ENCODE measurements at places on chromosomes 6 and 20.

GRCh38 chr20:60144974-60145527, 186.8 kb downstream of the CDH26 start:
- DNase-seq = no peak

DNA sequence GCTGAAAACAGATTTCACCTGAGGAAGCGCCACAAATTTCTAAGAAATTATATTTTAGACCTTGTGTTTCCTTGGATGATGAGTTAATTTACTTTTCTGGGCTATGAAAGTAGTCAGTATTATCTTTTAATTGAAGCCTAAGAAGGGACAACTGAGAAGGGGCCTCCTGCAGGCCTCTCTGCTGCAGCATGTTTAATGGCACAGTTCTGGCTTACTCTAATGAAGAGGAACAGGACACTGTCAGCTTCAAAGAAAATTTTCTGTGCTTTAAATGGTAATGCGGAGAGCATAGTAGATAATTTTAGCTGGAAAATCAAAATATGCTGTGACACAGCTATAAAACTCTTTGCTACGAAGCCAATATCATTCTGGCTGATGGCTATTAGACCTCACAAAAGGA, 167.4 kb downstream of the HDGFL1 start:
- DNase-seq = no peak

DNA sequence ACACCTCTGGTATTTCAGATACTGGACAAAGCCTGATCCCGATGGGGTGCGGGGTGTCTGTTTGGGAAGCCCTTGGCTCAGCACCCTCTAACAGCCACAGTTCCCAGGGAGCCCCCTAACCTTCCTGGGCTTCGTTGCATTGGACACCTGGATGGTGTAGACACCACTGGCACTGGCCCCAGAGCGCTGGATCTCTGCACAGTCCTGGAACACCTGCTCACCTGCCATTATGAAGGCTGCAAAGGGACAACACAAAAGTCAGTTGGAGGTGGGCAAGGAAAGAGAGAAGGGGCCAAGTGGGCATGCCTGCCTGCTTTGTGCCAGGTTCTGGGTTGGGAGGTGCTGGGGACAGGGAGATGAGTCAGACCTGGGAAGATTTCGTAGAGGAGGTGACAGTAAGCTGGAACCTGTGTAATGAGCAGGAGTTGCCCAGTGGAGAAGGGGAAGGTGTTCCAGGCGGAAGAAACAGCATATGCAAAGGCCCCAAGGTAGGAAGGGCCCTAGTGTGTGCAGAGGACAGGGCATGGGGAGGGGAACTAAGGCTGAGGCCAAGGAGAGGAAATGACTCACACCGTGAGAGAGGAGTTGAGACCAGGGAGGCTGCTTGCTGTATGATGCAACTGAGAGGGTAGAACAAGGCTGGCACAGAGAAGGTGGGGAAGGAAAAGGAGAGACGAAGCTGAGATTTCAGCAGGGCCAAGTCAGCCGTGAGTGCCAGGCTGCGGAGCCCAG, 34.9 kb downstream of the ANGPT4 start:
- no peak for DNase-seq

DNA sequence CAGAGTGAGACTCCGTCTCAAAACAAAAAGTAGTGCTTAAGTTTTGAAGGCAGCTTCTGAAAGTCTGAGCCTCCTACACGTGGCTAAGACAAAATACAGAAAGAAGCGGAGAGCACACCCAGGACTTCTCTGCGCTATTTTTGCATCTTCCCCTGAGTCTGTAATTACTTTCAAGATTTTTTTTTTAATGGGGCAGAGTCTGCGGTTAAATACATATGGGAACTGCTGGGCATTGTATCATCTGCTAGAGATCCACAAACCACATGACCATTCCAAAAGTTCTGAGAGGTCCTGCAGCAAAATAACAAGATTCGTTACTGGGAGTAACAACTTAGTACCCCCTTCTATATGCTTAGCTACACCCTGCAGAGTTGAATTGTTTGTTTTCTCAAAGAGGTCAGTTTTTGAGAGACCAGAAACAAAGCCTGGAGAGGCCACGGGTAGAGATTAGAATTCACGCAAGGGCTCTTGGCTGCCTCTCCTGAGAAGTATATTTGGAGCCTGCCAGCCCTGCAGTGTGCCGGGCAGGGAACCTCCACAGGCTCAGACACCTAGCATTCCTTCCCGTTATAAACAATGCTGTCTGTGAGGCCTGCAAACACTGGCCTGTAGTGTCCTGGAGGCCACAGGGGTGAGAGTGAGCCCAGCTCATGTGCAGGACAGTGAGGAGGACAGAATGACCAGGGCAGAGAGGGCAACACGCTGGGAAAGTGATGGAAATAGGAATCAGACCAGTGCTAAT, 48.2 kb upstream of the FAM50B start:
- no peak for DNase-seq

DNA sequence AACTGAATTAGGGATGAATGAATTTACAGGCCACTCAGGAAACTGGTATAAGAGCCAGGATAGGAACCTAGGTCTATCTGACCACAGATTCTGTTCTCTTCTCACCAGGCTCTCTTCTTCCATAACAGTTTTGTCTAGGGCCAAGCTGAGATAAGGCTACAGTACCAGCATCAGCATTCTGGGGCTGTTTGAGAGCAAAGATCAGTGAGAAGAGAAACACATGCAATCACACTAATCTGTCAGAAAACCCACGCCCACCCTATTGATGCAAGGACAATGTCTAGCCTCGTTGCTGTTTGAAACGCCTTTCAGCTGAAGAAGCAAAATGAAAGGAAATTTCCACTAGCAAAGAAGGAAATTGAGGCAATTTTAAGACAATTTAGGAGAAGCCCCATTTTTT, 137.7 kb downstream of the LCA5 start:
- no peak for DNase-seq

- DNase-seq = peak; percentile 100
Observed at GRCh38 chr6:41072836-41073202, at the start of gene NFYA. TSS of gene NFYA (plus strand) at chr6:41072974. CDS start at chr6:41079090, 6,116 bp downstream.

- DNase-seq = no peak
Observed at GRCh38 chr20:53284696-53285095, 308.9 kb downstream of the ZNF217 start.

GRCh38 chr20:1618479-1618878, 1.3 kb downstream of the SIRPB1 start:
- DNase-seq = no peak

- no peak for DNase-seq
Observed at GRCh38 chr6:119148098-119148824, 69.8 kb upstream of the FAM184A start.

DNA sequence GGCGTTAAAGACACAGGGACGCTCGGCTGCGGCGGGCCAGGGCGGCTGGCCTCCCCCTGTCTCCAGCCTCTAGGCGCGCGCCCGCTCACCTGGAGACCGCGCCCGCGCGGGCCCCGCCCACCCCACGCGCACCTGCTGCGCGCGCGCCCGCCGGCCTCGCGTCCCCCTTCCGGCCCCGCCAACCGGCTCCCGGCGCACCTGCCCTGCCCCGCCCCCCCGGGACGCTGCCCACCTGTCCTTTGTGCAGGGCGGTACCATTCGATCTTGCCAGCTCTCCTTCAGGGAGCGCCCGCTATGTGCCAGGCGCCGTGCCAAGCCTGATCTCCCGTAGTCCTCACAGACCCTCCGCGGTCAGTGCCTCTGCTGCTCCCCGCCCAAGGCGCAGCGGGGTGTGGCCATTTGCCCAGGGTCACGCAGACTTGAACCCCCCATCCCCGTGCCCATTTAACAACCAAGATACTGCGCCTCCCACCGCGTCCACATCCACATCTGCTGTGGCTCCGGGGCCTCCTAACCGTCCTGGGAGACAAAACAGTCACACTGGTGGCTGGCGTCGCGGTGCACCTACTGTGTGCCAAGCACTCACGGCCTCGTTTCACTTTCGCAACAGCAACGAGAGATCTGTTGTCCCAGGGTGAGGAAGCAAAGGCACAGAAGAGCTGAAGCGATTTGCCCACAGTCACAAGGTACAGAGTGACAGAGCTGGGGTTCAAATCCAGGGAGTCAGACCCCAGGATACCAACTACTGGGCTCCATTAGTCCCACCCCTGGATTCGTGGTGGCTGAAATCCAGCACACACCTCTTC, 48.1 kb downstream of the NOL4L start:
- no peak for DNase-seq

- DNase-seq = no peak
Observed at GRCh38 chr6:62150048-62150663, 135.9 kb downstream of the KHDRBS2 start.

GRCh38 chr6:132683543-132683942, 24.6 kb upstream of the TAAR1 start:
- DNase-seq = no peak

GRCh38 chr6:91088976-91089375, 502.1 kb upstream of the MAP3K7 start:
- no peak for DNase-seq

- DNase-seq = no peak
Observed at GRCh38 chr6:109238396-109238795, 143.1 kb downstream of the CEP57L1 start.

- DNase-seq = no peak
Observed at GRCh38 chr6:27757307-27757706, 154.9 kb downstream of the OR2B2 start.

DNA sequence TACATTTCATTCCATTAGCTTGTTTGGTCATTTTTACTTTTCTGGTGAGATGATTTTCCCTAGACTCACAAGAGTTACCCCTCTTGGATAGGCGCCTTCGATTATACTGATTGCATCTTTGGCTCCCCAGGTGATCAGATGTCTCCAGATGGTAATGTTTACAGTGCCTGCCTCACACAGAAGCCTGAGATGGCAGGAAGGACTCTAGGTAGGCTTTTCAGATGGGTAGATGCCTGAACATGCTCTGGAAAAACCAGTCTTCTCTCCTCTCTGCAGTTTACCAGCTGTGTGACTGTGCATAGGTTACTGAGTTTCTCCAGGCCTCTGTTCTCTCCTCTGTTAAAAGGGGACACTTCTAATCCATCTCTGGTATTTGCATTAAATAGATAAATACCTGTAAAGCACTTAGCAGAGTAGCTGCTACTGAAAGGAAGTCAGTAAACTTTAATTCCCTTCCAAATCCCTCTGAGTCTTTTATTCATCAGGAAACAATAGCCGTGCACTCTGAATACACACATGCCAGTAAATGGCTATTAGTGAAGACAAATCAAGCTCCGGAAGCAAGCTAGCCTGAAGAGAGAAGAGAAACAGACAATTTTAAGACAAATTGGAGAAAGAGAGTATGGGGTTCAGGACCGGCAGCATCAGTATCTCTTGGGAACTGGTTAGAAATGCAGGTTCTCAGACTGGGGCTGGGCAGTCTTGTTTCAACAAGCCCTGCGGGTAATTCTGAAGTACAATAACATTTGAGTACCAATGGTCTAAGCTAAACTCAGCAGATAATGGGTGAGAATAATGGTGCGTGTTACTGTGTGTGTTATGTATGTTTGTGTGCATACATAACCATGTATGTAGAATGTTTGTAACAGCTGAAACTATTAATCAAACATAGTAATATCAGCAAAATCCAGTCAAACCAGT, 139.4 kb downstream of the UST start:
- DNase-seq = no peak

All from cardiac septum (tissue), 1 donor.